Urinary bladder (tissue), 4 donors: ENCODE measurements at places on chromosomes 1 and 21. TPM values are rescaled to one million over a fixed set of nuclear protein-coding genes. Genes with fewer than 3 reads are reported as not detected.
A peak's percentile ranks its signal among the peaks of the same experiment; 100 is the strongest.

- DNase-seq = no peak
Observed at GRCh38 chr1:8122477-8123407, 96.6 kb upstream of the ERRFI1 start.

DNA sequence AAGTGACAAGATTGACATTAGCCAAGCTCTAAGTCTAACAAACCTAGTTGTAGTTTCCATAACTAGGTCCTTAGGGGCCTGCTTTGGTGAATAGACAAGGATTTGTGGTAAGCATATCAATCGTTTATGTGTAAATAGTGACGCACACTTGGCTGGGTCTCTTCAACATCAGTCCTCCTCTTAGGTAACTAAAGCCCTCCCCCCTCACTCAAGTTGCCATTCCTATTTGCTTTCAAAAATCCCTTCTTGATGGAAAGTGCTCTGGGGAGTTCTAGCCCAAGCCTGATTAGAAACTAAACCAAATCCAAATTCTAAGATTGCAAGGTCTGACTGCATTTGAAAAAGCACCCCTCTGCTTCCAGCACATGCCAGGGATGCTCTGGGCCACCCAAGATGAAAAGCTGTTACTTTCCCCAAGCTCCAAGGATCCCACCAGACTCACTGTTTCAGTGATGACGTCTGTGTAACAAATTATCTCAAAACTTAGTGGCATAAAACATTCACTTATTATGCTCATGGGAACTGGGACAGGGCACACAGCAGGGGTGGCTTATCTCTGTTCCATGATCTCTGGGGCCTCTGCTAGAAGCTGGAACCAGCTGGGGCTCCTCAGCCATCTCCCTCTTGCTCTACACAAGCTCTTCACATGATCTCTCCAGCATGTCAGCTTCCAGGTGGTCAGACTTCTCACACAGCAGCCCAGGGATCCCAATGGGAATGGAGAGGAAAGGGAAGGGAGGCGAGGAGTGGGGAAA, 74.1 kb downstream of the RRAGC start:
- no peak for DNase-seq

DNA sequence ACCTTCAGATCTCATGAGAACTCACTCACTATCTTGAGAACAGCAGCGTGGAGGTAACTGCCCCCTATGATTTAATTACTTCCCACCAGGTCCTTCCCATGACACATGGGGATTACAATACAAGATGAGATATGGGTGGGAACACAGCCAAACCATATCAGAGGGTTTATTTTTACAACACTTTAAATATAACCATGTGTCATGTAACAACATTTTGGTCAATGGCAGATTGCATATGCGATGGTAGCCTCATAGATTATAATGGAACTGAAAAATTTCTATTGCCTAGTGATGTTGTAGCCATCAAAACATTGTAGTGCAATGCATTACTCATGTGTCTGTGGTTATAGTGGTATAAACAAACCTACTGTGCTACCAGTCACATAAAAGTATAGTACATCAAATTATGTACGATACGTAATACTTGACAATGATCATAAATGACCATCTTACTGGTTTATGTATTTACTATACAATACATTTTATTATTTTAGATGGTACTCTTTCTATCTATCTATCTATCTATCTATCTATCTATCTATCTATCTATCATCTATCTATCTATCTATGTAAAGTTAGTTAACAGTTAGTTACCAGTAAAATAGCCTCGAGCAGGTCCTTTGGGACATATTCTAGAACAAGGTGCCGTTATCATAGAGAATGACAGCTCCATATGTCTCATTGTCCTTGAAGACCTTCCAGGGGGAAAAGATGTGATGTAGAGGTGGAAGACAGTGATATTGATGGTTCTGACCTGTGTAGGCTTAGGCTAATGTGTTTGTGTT, 12.6 kb upstream of the S100B start:
- DNase-seq = no peak

- DNase-seq = no peak
Observed at GRCh38 chr1:245776694-245777332, 622.0 kb downstream of the KIF26B start.

DNA sequence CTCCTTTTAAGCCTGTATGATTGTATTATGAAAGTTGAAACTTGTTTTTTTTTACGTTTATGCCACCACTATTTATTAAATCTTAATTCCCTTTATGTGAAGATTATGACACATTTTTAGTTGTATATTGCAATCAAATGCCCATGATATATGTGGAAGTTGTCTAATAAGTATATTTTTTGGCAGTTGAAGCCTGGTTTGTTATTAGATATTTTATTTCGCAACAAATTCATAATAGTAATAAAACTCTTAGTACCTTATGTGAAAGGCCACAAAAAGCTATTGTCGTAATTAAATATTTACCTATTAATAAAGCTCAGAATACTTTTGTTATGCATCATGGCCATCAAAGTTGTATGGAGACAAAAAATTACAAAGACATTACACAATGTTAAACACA, 386.8 kb downstream of the NCAM2 start:
- DNase-seq = no peak

The GADD45A gene
- 38.5 TPM for polyA plus RNA-seq

DNA sequence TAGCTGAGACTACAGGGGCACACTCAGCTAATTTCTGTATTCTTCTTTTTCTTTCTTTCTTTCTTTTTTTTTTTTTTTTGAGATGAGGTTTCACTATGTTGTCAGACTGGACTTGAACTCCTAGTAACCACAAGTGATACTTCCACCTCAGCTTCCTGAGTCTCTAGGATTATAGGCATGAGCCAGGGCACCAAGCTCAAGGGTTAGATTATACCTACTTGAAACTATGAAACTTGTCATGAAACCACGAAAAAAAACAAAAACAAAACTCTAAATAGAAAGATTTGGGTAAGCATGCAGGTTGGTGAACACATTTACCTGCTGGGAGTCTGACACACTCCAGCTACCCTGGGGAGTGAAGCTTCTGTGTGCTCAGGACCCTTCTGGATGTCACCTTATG, 2250.4 kb downstream of the MRPL39 start:
- DNase-seq = no peak

The EGLN1 gene
- 26.3 TPM for polyA plus RNA-seq

- no peak for DNase-seq
Observed at GRCh38 chr1:31691951-31692350, 11.9 kb downstream of the COL16A1 start.

DNA sequence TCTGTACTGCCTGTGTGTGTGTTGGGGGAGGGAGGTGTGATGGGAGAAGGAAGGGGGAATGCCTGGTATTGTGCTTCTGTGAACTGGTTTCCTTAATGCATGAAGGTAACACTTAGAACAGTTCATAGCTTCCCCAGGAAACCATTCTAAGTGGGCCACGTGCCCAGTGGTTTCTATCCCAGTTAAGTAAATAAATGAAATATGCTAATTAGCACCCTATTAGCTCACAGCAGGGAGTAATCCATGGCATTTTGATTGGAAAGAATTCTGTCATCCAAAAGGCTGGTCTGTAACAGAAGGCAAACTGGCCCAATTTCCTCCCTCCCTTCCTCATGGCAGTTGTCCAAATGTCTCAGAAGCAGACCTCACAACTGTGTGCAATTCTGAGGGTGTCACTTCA, 199.3 kb downstream of the TTLL7 start:
- DNase-seq = no peak

The ACTA1 gene
- 7.9 TPM for polyA plus RNA-seq

DNA sequence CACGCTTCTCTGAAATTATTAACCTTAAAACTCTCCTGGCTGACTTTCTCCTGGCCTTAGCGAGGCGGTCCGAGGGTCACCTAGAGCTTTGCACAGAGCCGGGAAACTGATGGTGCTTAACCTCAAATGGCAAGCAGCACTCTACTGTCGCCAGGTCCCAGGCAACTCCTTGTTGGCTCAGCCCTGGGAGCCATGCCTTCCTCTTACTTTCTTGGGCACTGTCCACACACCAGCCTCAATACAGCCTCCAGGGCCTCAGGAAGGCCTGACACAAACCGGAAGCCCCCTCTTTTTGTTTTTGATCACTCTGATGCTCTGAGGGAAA, 3.8 kb downstream of the TRABD2B start:
- no peak for DNase-seq

The LHX8 gene
- polyA plus RNA-seq = 0.46 TPM

The DNM3 gene
- 3.2 TPM for polyA plus RNA-seq

The CXADR gene
- polyA plus RNA-seq = 4.8 TPM

The TDRD10 gene
- 4.1 TPM for polyA plus RNA-seq

DNA sequence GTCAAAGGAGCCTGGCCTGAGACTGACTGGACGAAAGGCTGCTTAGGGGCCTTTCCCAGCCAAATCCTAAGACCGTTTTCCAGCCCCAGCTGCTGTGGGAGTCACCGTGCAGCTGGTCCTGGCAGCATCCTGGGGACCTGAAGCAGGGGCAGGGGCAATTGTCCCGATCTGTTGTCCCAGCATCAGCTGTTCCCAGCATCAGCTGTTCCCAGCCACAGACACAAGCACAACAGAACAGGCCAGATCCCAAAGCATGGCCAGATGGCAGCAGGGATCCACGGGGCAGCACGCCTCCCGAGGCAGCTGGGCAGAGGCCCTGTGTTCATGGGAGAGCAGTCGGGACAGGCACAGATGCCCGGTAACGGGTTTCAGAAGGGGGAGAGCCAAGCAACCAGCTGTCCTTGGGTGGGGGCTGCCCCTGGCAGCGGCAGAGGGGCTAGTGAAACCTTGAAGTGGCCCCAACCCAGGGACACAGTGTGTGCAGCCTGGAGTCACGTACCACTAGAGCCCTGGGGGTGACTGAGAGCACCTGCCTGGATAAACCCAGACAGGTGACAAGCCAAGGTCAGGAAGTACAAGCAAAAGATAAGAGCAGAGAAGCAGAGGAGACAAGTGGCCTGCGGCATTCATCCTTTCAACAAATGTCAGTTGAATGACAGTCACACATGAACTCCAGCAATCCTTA, 13.3 kb downstream of the CELA2B start:
- DNase-seq = no peak

- peak; percentile 33 for DNase-seq
Observed at GRCh38 chr1:119870917-119871596, 25.3 kb downstream of the ADAM30 start.

The C1QB gene
- polyA plus RNA-seq = 351 TPM

DNA sequence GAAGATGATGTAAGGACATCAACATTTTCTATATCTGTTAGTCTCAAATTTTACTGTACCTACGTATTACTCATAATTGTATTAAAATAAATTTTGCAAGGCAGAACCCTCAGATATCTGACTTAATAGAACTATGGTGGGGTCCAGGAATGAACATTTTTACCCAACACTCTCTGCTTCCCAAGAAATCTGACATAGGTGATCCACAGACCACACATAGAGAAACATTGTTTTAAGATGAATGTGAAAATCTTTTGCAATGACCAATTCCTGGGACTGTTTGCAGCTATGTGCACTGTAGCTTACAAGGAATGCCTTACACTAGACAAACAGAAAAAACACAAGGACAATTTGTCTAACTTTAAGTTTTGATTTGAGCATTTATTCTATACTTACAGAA, 645.6 kb upstream of the ADGRL2 start:
- DNase-seq = no peak

DNA sequence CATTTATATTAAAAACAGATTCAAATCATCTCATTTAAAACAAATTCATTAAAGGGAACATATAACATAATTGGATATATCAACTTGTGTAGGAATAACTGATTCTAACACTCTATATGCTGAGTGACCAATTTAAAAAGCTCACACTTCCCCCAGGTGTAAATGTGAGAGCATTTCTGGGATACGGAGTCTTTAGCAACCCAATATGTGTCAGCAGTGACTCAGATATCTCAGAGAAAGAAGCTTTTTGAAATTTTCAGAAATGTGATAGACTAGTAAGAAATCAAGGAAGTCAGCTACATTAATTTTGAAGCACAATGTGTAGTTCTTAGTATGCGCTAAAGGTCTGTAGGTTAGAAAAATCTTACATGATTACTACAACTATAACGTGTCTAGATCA, 87.9 kb upstream of the SERTAD4 start:
- no peak for DNase-seq

- DNase-seq = no peak
Observed at GRCh38 chr1:28306301-28306949, 22.4 kb upstream of the MED18 start.

DNA sequence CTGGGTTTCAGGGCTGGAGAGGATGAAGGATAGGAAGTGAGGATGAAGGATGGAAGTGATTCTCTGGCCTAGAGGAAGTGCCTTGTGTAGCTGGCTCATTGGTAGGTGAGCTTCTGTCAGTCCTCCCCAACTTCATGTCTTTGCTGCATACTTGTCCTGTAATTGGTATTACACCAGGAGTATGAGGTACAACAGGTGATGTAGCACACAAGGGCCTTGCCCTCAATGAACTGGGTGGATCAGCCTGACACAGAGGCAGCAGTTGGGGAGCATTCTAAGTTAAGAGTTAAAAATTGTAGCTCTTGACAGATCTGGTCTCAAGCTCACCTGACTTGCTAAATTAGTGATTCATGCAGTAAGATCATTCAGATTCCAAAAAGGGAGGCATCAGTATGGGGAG, 37.9 kb upstream of the CACNA1E start:
- DNase-seq = no peak

DNA sequence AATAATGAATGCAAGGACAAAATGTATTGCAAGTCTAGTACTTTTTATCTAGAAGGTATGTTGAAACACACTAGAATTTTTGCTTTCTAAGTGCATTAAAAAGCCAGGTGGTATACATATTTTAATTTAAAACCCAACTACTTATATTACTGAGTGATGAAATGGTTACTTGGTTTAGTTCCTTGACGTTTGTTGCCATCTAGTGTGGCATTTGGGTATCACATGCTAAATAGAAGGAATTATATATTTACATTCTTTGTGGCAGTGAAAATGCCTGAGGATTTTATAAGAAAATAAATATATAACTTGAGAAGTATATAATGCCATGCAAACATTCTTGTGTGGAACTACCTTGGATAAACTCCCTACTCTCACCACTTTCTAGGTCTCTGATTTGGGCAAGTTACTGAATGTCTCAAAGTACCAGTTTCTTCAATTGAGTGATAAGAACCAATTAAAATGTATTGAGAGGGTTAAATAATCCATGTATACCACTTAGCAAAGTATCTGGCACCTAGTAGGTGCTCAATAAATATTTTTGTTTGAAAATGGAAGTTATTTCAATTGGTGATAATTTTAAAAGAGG, 69.6 kb downstream of the SDCCAG8 start:
- peak; percentile 32 for DNase-seq

The COL6A2 gene
- polyA plus RNA-seq = 1,471 TPM

GRCh38 chr21:16573578-16573977, 843.8 kb downstream of the USP25 start:
- DNase-seq = no peak

GRCh38 chr1:188889166-188889565, 1588.5 kb downstream of the BRINP3 start:
- DNase-seq = no peak
